IPS DF 6.9 (cell line): ENCODE measurements at places on chromosomes 4 and X.

DNA sequence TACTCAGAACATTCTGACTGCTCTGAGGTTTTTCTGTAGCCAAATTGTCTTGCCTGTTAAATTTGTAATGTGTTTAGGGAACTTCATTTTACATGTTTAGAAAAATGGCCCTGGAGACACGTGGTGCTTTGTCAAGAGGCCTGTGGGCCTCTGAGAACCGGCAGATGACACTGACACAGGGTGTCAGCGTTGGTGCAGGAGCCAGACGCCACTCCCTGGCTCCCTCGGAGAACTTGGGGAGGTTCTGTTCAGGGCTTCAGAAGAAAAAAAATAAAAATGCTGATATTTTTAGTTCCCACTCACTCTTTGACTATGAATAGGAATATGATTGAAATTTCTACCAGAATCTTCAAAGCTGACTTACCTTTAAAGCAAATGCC, 190.9 kb upstream of the GATB start:
- DNase-seq = no peak

- DNase-seq = no peak
These were observed 27.5 kb upstream of the SULT1B1 start for GRCh38 chr4:69787879-69788278.

DNA sequence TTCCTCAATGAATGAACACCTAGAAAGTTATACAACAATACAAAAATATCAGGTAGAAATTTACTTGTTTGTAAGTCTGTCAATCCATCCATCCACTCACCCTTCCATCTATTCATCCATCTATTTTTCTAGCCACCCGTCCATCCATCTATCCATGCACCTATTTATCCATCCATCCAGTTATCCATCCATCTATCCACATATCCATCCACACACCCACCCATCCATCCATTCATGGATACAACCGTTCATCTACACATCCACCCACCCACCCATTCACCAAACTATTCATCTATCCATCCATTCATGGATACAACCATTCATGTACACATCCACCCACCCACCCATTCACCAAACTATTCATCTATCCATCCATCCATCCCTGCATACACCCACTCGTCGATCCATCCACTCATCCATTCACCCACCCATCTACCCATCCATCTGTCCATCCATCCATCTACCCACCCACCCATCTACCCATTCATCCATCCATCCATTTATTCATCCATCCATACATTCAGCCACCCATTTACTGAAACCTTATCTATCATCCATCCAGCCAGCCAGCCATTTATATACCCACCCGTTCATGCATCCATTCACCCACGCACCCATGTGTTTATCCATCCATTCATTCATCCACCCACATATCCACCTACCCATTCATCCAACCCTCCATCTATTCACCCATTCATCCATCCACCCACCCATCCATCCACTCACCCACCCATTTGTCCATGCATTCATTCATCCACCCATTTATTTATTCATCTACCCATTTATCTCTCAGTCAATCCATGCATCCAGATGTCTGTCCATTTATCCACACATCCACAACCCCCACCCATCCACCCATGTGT, 10.4 kb upstream of the CD99 start:
- DNase-seq = no peak

GRCh38 chrX:87664381-87664780, 146.8 kb downstream of the KLHL4 start:
- no peak for DNase-seq

DNA sequence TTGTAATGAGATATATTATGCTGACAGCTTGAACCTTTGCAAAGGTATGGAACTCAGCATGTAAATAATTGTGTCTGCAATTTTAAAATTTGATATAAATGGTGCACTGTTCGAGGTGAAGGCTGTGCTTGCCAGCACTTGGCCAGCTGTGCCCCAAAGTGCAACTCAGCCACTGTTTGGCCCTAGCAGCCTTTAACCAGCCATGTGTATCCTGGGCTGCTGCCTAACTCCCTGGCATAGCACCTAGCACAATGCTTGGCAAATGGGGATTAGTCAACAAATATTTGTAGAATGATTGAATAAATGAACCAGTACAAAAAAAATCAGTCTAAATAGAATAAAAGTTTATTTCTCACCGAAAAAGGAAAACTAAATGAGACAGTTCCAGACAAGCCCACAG, 83.8 kb upstream of the ZIC3 start:
- no peak for DNase-seq

DNA sequence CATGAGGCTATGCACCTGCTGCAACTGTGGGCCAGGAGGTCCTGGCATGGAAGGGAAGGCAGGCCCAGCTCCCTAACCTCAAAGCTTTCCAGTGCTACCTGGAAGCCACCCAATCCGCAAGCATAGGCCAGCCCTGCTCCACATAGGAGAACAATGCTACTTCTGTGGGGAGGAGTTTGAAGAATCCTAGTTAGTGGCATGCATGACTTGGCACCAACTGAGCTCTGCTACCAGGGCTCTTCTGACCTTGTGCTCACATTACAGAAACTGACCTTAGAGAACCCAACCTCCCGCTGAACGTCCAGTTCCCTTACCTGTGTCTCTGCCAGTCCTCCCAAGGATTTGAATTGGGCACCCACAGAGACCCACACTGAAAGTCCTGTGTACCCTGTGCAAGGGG, 58.8 kb downstream of the USP46 start:
- DNase-seq = no peak

- no peak for DNase-seq
These were observed 4.3 kb downstream of the BANK1 start for GRCh38 chr4:101794806-101795205.

DNA sequence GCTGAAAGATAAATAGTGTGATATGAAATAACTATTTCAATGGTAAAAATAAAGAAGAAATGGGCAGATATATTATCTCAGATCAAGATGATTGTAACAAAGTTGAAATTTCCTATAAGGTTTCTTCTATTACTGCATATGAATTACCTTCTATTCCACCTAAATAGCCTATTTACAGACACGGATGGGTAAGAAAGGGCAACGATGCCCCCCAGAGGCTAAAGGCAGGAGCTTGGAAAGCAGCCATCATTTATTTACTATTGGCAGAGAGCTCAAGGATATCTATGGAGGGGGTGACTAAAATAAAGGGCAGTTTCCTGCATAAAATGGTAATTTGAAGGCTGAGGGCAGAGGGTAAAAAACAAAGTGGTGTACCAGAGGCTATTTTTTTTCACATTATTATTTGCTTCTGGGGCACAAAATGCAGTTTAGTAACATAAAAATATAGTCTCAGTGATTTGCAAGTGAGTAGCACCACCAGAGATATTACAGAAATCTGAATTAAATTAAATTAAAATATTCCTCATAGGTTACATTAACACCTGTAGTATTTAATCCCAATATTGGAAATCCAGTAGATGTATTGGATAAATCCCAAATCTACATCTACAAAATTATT, 123.1 kb downstream of the BTC start:
- peak; percentile 16 for DNase-seq

DNA sequence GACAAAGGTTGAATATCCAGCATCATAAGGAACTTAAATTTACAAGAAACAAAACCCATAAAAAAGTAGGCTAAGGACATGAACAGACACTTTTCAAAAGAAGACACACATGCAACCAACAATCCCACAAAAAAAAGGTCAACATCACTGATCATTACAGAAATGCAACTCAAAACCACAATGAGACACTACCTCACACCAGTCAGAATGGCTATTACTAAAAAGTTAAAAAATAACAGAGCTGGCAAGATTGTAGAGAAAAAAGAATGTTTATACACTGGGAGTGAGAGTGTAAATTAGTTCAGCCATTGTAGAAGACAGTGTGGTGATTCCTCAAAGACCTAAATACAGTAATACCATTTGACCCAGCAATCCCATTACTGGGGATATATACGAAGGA, 474.7 kb downstream of the TRIML1 start:
- DNase-seq = no peak

DNA sequence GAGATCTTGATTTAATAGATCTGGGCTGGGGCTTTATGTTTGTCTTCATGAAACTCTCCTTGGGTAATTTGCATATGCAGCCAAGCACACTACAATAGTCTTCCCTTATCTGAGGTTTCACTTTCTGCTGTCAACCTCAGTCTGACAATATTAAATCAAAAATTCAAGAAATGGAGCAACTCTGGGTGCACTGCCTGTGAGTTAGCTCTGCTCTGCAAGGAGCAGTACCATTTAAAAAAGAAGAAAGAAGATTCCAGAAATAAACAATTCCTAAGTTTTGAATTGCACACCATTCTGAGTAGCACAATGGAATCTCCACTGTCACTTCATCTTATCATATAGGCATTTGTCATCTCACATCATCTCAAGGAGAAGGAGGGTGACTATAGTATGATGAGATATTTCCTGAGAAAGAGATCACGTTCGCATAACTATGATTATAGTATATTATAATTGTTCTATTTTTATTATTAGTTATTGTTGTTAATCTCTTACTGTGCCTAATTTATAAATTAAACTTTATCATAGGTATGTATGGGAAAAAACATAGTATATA, 9.4 kb downstream of the FNIP2 start:
- no peak for DNase-seq
